Stimulated activated CD8-positive, alpha-beta memory T cell treated with anti-CD3 and anti-CD28 coated beads, Interleukin-4, amount 100 ng/mL, for 1 hour (primary cell): ENCODE measurements at places on chromosomes 7 and 10.

DNA sequence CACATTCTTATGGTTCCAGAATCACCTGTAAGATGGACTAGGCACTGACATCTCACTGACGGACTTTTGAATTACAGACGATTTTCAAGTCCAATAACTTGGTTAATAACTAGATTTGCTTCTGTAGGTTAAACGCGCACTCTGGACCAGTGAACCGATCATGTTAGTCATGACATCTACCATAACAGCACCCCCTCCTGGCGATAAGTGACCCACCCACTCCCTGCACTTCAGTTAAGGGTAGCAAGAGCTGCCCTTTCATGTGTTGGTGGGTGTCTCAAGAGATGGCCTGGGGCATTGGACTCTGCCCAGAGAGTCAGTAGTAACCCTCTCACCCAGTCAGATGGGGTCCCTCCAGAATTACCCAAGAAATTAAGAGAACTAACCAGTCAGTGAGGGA is 12.9 kb downstream of the GRM8 start:
- DNase-seq, result no peak

DNA sequence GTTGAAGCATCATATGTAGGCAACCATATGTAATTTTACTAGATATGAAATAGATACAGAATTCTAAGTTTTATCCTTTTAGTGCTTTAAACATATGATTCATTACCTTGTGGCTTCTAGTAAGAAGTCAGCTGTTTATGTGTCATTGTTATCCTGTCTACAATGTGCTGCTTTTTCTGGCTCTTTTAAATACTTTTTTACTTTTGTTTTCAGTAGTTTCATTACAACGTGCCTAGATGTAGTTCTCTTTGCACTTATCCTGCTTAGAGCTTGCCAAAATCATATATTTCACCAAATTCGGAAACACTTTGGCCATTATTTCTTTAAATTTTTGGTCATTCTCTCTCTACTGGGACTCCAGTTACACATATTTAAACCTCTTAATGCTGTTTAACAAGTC is 26.4 kb downstream of the YAE1 start:
- DNase-seq, result no peak

GRCh38 chr10:113494761-113495160 is 58.1 kb upstream of the HABP2 start:
- DNase-seq, result no peak

GRCh38 chr10:34254596-34254995 is 560.5 kb downstream of the PARD3 start:
- DNase-seq, result no peak

GRCh38 chr7:26198133-26198780 is 2.3 kb downstream of the HNRNPA2B1 start:
- no peak for DNase-seq

DNA sequence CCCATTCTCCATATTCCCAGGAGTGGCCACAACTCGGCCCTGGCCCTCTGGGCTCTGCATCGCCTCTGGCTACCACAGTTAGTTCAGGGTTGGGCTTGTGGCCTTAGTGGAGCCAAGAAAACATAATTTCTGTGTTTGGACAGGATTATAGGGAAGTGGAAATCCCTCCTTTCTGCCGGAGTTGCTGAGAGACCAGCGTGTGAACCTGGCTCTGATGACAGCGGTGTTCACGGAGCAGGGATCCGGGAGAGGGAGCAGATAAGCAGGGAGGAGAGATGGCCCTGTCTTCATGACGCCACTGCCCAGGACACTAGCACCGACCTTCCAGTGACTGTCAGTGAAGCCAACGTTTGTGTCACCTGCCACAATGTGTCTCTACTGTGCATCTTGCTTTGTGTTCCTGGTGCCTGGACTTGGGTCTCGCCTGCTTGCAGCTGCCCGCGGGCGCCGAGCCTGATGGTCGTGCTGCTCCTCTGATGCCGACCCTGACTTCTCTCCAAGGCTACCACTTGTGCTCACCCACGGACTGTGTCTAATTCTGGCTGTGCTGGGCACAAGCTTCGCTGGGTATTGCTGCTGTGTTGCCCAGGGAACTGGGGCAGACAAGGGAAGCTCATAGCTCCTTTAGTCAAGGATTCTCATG is 67.0 kb upstream of the VIPR2 start:
- no peak for DNase-seq

DNA sequence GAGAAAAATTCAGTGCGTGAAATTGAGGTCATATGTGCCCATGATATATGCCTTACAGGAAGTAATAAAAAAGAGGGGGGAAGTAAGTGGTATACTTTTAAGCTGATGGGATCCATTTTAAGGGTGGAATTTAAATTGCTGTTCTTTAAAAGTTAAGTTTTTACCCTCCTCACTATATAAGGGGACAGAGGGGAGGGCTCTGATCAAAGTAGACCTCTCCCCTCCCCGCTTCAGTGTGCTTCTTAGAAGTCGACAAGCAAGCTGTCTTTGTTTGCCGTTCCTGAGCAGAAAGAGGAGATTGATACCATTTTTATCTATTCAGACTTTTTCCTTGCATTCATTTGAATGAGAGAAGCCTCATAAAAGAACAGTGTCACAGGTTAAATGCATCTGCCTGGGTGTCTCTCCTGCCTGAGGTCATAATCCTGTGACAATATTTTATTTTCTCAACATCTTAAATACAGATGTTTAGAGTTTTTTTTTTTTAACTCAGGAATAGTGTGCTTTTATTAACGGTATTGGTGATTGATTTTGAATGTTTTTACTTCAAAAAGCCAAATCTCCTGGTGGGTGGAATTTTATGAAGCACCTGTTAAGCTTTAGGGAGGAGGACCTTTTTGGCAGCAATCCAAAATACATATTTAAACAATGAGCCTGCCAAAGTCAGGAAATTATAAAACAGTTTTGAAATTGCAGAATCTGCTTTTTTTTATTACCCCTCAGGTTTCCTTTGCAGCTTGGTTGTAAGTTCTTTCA is 141.7 kb downstream of the KAT6B start:
- no peak for DNase-seq

- no peak for DNase-seq
Measured at GRCh38 chr10:49328401-49329145, 29.6 kb downstream of the C10orf71 start.

- DNase-seq, result no peak
Measured at GRCh38 chr10:21724687-21725367, 190.8 kb downstream of the MLLT10 start.

- DNase-seq, result no peak
Measured at GRCh38 chr7:1343551-1343950, 110.9 kb downstream of the UNCX start.

GRCh38 chr10:75764974-75765788 is 333.8 kb downstream of the LRMDA start:
- no peak for DNase-seq

GRCh38 chr7:24896031-24896501 is 83.9 kb downstream of the OSBPL3 start:
- DNase-seq, result no peak

- DNase-seq, result no peak
Measured at GRCh38 chr10:99693933-99694583, 34.7 kb downstream of the ENTPD7 start.

- no peak for DNase-seq
Measured at GRCh38 chr7:17497136-17497535, 198.7 kb downstream of the AHR start.

GRCh38 chr10:57260175-57260574 is 899.1 kb upstream of the ZWINT start:
- DNase-seq, result no peak

DNA sequence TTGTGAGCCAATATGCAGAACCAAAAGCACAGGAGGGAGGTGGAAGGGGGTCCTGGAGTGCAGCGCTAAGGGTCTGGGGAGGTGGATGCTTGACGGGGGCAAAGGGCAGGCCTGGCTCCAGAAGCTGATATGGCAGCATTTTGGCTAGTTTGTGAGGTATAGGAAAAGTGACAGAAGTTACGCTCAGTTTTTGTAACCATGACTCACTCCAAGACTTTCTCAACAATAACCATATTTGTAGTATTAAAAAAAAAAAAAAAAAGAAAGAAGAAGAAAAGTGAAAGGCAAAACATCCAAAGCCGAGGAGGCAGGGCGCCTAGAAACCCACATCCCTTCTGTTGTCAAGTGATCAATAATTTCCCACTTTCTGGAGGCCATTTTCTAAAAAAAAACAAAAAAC is 92.3 kb downstream of the RNF216 start:
- DNase-seq, result no peak

DNA sequence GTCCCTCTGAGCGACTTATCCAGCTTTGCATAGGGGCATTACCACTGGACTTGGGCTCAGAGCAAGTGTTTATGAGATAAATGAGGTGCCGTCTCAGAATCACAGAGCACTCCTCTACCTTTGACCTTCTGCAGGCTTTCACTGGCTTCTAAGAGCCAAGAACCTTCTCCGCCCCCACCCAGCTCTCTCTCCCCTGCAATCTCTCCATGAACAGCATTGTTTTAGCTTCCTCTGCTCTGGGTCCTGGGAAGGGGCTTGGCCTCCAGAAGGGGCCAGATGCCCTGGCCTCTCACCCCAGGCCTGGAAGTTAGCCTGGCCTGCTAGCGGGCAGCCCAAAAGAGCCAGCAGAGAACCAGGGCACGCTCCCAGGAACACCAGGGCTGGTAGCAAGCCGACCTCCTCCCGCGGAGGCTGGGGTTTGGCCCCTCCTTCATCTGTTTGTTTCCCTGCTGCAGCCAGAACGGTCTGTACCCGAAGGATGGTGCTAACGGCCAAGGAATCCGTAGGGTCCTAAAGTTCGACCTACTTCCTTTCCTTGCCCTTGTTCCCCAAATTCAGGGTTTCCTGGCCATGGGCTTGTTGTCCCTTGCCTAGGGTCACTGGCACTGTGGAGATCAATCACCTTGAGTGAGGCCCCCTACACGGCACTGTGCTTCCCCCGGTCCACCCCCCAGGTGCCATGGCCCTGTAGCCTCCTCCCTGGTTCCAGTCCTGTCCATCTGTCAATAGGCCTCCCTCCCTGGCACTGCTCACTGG is 18.7 kb upstream of the DDIT4 start:
- DNase-seq, result no peak

GRCh38 chr7:130180571-130181262 is 24.5 kb downstream of the TMEM209 start:
- DNase-seq, result no peak

GRCh38 chr10:91340613-91341362 is 69.4 kb upstream of the HECTD2 start:
- DNase-seq, result no peak

- no peak for DNase-seq
Measured at GRCh38 chr10:60123668-60124067, 217.3 kb upstream of the CCDC6 start.

GRCh38 chr10:118732245-118733165 is 22.3 kb downstream of the CACUL1 start:
- no peak for DNase-seq

- no peak for DNase-seq
Measured at GRCh38 chr10:7593063-7593462, 73.7 kb downstream of the ITIH5 start.

GRCh38 chr7:1242606-1243289 is 10.1 kb downstream of the UNCX start:
- no peak for DNase-seq

- DNase-seq, result no peak
Measured at GRCh38 chr10:74290708-74291107, 139.7 kb downstream of the ADK start.

GRCh38 chr7:44615149-44615611 is 8.8 kb downstream of the OGDH start:
- DNase-seq, result no peak

DNA sequence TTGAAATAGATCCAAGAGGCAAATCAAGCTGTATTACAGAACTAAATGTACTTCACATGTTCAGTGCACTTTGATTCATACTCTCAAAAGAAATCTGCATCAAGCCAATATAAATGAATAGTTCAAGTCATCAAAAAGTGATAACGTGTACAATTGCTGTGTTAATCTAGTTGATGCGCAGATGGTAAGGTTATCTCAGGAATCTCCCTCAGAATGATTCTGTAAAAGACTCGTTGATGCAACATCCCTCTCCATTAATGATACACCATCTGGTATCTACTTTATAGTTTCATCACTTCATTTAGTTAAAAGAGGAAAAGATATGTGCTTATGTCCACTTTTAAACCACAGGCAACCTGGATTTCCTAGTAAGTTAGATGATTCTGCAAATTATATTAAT is 200.6 kb downstream of the CHCHD3 start:
- no peak for DNase-seq

- DNase-seq, result no peak
Measured at GRCh38 chr10:5094265-5095205, at the start of gene AKR1C3. Gene AKR1C3, plus strand, starts transcription at chr10:5094414. Its CDS starts 31 bp downstream, at chr10:5094445.

- no peak for DNase-seq
Measured at GRCh38 chr7:97858221-97858620, 14.0 kb downstream of the ASNS start.

DNA sequence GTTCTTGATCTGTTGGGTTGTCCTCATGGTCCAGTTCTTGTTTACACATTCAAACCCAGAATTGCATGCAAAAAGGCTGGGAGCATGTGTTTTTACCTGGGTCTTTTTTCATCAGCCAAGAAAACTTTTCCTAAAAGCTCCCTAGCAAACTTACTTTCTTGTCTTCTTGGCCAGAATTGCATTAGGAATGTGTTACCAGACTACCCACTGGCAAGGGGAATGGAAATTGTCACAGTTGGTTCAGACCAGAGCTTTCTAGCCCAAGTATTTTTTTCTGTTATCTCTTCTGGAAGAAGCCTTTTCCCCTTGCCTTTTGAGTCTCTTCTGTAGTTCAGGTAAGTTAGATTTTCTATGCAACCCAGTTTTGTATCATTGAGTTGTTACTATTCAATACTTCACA is 77.5 kb downstream of the BMPR1A start:
- no peak for DNase-seq

GRCh38 chr10:113007343-113007771 is 57.3 kb downstream of the TCF7L2 start:
- no peak for DNase-seq

DNA sequence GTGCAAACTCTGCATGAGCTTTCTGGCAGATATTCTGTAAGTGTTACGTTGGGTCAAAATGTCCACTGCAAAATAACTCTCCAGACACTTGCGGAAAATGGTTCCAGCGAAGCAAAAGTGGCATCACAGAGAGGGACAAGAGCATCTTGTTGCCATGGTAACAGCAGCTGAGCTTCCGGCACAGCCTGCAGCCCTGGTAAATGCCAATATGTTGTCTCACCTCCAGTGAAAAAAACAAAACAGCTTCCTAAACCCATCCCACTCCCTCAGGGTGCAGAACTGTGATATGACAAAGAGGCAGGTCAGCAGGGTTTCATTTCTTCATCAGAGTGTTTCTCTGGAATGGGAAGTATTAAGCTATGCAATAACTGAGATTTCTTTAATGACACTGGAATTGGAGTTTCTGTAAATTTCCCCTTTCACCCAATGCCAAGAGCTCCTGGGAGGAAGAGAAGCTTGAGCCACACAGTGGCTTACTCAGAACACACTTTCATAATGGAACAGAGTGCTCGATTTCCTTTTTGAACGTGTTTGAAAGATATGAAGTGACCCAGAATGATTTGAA is 65.6 kb downstream of the FOXI2 start:
- no peak for DNase-seq

- no peak for DNase-seq
Measured at GRCh38 chr10:50884302-50884701, 1.1 kb downstream of the A1CF start.

- no peak for DNase-seq
Measured at GRCh38 chr7:155807065-155807671, 5.1 kb downstream of the SHH start.

GRCh38 chr7:47358357-47358756 is 223.6 kb downstream of the TNS3 start:
- no peak for DNase-seq

- DNase-seq, result no peak
Measured at GRCh38 chr7:101248276-101248675, 3.4 kb upstream of the FIS1 start.

- DNase-seq, result no peak
Measured at GRCh38 chr10:13690281-13690825, 103.6 kb downstream of the PRPF18 start.
